Natural killer cell (primary cell): ENCODE measurements at places on chromosomes 7 and 10. TPM values are rescaled to one million over a fixed set of nuclear protein-coding genes. Genes with fewer than 3 reads are reported as not detected.

GRCh38 chr7:124364283-124364682, 331.4 kb upstream of the TMEM229A start:
- no peak overlapping the region for H3K27ac ChIP-seq
- no peaks in the 10 kb centered on the region for H3K36me3 ChIP-seq
- H3K4me1 ChIP-seq = no peaks in the 10 kb centered on the region
- H3K27me3 ChIP-seq = no peaks in the 10 kb centered on the region
- no peak for DNase-seq
- H3K4me3 ChIP-seq = no peak overlapping the region

DNA sequence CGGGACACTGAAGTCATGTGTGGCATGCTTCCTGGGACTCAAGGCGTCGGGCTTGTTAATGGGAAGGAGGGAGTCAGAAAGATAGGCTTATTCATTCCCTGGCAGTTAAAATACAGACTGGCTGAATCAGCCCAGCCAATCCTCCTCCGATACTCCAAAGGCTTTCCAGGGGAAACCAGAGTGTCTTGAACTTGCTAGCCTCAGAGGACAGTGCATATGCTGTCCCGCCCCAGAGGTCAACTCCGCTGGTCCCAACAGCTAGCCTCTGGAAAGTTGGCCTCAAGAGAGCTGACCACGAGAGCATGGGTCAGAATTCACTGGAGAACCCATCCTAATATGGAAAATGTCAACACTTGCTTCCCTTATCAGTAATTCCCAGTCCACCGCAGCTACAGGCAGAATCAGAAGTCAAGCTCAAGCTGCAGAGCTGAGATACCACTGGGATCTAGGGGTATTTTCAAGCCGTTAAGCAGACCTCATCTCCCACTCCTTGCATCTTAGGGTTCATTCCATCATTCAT, 43.0 kb downstream of the ELMO1 start:
- H3K27me3 ChIP-seq = no peaks in the 10 kb centered on the region
- H3K4me1 ChIP-seq = peaks cover 5% of the 10 kb centered on the region
- no peak overlapping the region for H3K27ac ChIP-seq
- H3K36me3 ChIP-seq = no peaks in the 10 kb centered on the region

- DNase-seq = no peak
- H3K4me3 ChIP-seq = no peak overlapping the region
- no peaks in the 10 kb centered on the region for H3K4me1 ChIP-seq
- no peaks in the 10 kb centered on the region for H3K36me3 ChIP-seq
These were observed 68.8 kb downstream of the TMEM168 start for GRCh38 chr7:112721366-112721765.

GRCh38 chr7:6646465-6646864, 9.3 kb downstream of the ZNF316 start:
- no peak overlapping the region for H3K27ac ChIP-seq
- H3K4me1 ChIP-seq = no peaks in the 10 kb centered on the region
- H3K4me3 ChIP-seq = no peak overlapping the region

GRCh38 chr7:55420530-55420929, 55.4 kb downstream of the LANCL2 start:
- no peak overlapping the region for H3K27ac ChIP-seq
- no peaks in the 10 kb centered on the region for H3K27me3 ChIP-seq
- H3K36me3 ChIP-seq = no peaks in the 10 kb centered on the region
- no peak for DNase-seq
- no peaks in the 10 kb centered on the region for H3K4me1 ChIP-seq
- no peak overlapping the region for H3K4me3 ChIP-seq

DNA sequence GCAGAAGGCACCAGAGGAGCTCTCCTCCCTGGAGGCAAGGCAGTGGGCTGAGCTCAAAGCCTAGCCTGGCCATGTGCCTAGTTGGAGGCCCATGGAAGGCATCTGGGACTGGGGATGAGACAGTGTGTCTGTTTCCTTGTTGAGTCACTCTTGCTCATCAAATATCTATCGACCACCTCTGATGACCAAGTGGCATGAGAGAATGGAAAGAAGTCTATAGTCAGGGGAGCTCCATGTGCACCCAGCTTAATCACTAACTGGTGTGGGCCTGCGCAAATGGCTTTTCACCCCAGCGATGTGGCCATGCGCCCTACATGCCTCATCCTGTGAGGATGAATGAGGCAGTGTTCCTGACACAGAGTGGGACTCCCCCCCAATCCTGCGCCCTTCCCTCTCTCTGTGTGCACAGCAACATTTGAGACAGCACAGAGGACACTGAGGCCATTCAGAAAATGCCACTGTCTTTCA, 229.9 kb downstream of the RPS24 start:
- no peak overlapping the region for H3K27ac ChIP-seq
- no peaks in the 10 kb centered on the region for H3K4me1 ChIP-seq
- no peaks in the 10 kb centered on the region for H3K36me3 ChIP-seq
- DNase-seq = no peak
- H3K27me3 ChIP-seq = no peaks in the 10 kb centered on the region
- H3K4me3 ChIP-seq = no peak overlapping the region

- DNase-seq = no peak
- no peaks in the 10 kb centered on the region for H3K27me3 ChIP-seq
- H3K27ac ChIP-seq = no peak overlapping the region
- no peaks in the 10 kb centered on the region for H3K4me1 ChIP-seq
- H3K4me3 ChIP-seq = no peak overlapping the region
- H3K36me3 ChIP-seq = no peaks in the 10 kb centered on the region
These were observed 595.8 kb upstream of the MKI67 start for GRCh38 chr10:128721963-128722445.

DNA sequence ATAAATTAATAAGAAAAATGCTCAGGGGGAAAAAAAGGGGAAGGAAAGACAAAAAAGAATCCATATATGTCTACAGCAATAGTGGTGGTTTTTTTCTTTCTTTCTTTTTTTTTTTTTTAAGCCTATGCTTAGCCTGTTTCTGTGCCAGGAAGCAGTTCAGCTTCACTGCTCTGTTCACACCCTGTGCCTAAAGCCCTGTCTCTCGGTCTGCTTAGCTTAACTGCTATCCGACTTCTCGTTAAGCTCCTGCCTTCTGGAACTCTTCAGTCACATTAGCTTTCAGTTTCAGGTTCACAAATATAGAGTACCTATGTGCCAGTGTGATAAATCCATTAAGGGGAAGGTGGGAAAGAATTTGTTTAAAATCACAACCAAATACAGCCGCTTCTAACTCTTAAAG, 26.5 kb upstream of the NRG3 start:
- H3K4me1 ChIP-seq = no peaks in the 10 kb centered on the region
- no peaks in the 10 kb centered on the region for H3K36me3 ChIP-seq
- H3K27ac ChIP-seq = no peak overlapping the region
- no peaks in the 10 kb centered on the region for H3K27me3 ChIP-seq

DNA sequence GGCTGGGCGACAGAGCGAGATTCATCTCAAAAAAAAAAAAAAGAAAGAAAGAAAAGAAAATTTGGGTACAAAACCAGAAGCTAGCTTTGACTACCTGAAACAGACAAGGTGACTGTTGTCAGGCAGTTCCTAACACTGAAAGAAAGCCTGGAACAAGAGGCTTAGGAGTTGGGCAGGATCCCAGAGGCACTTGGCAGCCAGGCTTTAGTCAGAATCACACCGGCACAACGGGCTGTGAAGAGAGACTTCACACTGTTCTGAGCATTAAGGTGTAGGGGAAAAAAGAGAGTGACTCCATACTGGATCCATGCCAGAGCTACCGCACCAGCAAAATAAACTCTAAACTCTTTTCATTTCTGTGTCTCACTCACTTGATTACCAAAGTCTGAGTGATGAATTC, 130.8 kb downstream of the ZNF467 start:
- no peaks in the 10 kb centered on the region for H3K27me3 ChIP-seq
- DNase-seq = no peak
- H3K4me1 ChIP-seq = no peaks in the 10 kb centered on the region

DNA sequence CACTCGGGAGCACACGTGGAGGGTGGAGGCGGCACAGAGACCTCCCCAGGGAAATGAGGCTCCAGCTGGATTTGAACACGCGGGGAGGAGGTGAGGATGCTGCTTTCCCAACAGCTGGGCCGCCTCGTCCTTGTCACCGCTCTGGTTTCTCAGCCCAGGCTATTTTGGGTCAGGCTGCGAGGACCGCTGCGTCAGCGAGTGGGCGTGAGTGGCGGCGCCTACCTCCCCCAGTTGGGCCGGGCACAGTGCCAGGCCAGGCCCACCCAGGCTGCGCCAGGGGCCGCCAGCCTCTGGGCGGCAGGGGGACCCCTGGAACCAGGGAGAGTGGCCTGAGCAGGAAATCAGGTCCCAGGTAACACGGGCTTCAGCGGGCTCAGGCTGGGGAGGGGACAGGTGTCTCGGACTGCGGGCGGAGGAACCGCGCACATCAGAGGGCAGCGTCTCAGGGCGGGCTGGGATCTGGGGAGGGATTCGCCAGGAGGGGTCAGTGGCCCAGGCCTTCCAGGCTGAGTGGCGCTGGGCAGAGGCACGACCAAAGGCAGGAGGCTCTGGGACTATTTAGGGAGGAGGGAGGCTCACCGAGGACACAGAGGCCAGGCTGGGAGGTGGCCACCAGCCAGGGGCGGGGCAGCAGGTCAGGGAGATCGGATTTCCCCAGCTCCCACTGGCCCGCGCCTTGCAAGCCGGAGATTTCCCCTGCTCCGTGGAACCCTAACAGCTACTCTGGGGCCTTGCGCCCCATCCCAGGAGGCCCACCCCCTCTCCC, 125.2 kb upstream of the RET start:
- no peaks in the 10 kb centered on the region for H3K36me3 ChIP-seq
- H3K4me3 ChIP-seq = no peak overlapping the region

GRCh38 chr7:91299952-91300775, 35.9 kb downstream of the FZD1 start:
- no peak overlapping the region for H3K27ac ChIP-seq
- no peaks in the 10 kb centered on the region for H3K27me3 ChIP-seq
- H3K4me3 ChIP-seq = no peak overlapping the region
- no peaks in the 10 kb centered on the region for H3K36me3 ChIP-seq
- H3K4me1 ChIP-seq = no peaks in the 10 kb centered on the region

DNA sequence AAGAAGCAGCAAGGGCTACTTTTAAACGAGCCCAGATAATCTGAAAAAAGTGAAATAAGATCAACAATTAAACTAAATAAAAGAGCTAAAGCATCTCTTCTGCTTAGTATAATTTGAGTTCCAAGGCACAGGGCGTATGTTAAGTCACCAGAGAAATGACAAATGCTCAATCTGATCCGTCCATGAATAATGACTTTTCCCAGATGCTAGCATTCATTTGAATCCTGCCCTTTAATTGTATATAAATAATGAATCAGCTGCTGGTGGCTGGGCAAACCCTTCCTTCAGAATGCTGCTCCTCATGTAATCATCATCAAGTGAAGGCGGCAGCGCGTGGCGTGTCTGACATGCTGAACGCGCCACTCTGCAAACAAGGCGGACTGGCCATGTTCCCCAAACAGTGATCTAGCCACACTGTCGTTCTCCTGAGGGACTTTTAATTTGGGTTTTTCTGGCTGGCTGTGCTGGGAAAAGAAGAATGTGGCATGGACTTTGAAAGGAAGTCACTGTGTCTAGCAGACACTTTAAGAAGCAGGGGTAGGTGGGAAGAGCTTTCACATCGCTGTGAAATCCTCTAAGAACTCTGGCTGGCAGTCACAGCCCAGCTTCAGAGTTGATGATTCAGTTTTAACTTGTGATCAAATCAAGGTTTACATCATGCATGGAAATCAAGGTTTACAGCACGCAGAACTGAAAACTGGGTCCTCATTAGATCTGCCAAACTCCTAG, 70.7 kb downstream of the BEND7 start:
- H3K27ac ChIP-seq = no peak overlapping the region
- H3K36me3 ChIP-seq = no peaks in the 10 kb centered on the region
- H3K4me1 ChIP-seq = no peaks in the 10 kb centered on the region
- no peak for DNase-seq
- no peaks in the 10 kb centered on the region for H3K27me3 ChIP-seq

DNA sequence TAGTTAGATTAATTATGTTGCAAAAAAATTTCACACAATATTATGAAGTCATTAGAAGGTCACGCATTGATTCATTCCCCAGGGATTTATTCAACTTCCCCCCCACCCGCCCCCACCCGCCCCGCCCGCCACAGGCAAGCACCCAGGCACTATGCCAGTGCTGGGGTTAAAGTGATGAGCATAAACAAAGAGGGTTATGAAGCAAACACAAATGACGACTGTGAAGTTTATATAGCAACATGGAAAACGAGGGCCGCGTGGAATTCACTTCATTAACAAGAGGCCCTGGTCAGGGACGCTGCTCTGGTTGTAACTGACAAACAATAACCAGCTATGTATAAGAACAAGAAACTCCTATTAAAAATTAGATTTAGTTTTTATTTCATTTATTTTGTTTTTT, 656.5 kb upstream of the COBL start:
- H3K36me3 ChIP-seq = no peaks in the 10 kb centered on the region
- H3K27me3 ChIP-seq = no peaks in the 10 kb centered on the region
- no peak overlapping the region for H3K4me3 ChIP-seq
- H3K27ac ChIP-seq = no peak overlapping the region

GRCh38 chr10:131090761-131091661, 220.5 kb downstream of the TCERG1L start:
- H3K4me1 ChIP-seq = no peaks in the 10 kb centered on the region
- H3K4me3 ChIP-seq = no peak overlapping the region
- H3K27me3 ChIP-seq = no peaks in the 10 kb centered on the region
- no peak for DNase-seq
- H3K27ac ChIP-seq = no peak overlapping the region

GRCh38 chr10:15035385-15036301, 8.1 kb upstream of the OLAH start:
- H3K27me3 ChIP-seq = no peaks in the 10 kb centered on the region
- no peak overlapping the region for H3K27ac ChIP-seq
- no peaks in the 10 kb centered on the region for H3K36me3 ChIP-seq
- DNase-seq = no peak
- peaks cover 5% of the 10 kb centered on the region for H3K4me1 ChIP-seq

ASAH2 gene
- 3.4 TPM for total RNA-seq

CPA2 gene
- not detected for total RNA-seq

CASTOR2 gene
- total RNA-seq = 10.8 TPM

AGAP5 gene
- total RNA-seq = 8.4 TPM

FXYD4 gene
- not detected for total RNA-seq

LIPJ gene
- total RNA-seq = 0.09 TPM

NPSR1 gene
- total RNA-seq = not detected

CXCL12 gene
- total RNA-seq = not detected

RET gene
- total RNA-seq = 0.16 TPM

MYL10 gene
- not detected for total RNA-seq

TFEC gene
- total RNA-seq = 1.7 TPM

C10orf67 gene
- not detected for total RNA-seq
